T-helper 17 cell (primary cell): ENCODE measurements at places on chromosomes 1 and 21.

DNA sequence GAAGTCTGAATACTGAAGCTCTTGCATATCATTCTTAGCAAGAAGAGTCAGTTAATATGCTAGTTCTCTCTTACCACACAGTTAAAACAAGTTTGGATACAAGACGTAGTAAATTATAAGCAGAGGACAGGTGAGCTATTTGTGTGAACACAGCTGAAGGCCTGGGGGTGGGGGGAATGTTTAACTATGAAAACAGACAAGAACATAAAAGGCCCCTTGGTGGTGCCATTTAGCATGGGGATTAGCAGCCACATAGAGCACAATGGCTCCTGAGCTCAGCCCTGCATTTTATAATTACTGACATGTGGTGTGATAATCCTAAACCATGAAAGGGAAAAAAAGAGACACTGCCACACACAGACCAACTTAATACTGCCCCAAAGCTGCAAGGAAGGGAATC lies 94.8 kb downstream of the TGFBR3 start:
- no peak for DNase-seq

- no peak for DNase-seq
These were observed 124.2 kb upstream of the IFFO2 start for GRCh38 chr1:19080721-19081120.

- no peak for DNase-seq
These were observed 23.0 kb downstream of the APP start for GRCh38 chr21:26147535-26147934.

DNA sequence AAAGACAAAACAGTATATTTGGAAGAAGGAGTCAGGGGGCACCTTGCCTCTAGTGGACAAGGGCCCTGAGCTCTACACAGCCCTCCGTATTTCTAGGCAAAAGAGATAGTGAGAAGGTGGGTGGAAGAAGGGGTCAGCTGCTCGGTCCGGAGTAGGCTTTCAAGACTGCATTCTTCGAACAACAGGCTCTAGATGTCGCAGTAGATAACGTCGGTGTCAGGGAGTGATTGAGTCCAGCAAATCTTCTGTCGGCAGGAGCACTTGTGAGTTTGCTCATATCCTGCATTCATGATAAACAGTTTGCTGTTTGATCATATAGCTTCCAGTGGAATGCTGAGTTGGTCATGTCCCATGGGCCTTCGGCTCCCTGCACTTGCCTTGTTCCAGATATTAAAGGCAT lies 36.8 kb downstream of the DIPK1A start:
- DNase-seq: no peak

GRCh38 chr1:31661856-31662255 lies 17.2 kb upstream of the PEF1 start:
- DNase-seq: no peak

GRCh38 chr1:158117854-158118704 lies 62.6 kb upstream of the CD1D start:
- DNase-seq: no peak

DNA sequence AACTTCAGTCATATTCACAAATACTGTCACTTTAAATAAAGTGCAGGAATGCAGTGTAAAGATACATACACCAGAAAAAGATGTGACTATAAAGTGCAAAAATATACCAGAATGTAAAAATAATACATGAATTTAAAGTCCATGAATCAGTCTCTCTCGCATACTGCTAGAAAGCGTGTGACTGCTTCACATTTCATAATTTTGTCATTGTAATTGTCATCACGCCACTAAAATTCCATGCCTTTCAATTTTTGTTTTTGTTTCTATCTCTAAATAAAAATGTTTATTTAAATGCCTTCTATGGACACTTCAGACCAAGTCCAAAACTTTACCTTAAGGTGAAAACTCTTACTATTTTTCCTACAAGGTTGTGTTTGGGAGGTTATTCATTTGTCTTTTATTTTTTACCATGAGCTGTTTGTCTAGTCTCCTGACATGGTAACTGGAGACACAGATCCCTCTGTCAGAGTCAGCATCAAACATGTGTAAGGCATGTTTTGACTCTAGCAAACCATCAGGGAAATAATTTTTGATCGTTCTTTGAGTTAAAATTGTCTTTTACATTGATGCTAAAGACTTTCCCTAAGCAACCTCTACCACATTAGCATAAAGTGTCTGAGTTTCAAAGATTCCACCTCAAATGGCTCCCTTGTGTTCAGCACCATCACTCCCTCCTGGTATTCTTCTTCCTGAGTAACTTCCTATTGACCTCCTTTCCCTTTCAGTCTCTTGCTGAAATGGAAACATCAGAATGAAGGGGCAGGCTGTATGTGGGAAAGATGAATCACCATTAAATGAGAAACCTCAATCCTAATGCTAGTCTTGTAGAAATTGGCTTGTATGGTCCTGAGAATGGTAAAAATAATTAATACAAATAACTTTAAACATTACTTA lies 14.0 kb upstream of the AIM2 start:
- no peak for DNase-seq

GRCh38 chr1:242241936-242242335 lies 243.0 kb upstream of the MAP1LC3C start:
- DNase-seq: no peak

DNA sequence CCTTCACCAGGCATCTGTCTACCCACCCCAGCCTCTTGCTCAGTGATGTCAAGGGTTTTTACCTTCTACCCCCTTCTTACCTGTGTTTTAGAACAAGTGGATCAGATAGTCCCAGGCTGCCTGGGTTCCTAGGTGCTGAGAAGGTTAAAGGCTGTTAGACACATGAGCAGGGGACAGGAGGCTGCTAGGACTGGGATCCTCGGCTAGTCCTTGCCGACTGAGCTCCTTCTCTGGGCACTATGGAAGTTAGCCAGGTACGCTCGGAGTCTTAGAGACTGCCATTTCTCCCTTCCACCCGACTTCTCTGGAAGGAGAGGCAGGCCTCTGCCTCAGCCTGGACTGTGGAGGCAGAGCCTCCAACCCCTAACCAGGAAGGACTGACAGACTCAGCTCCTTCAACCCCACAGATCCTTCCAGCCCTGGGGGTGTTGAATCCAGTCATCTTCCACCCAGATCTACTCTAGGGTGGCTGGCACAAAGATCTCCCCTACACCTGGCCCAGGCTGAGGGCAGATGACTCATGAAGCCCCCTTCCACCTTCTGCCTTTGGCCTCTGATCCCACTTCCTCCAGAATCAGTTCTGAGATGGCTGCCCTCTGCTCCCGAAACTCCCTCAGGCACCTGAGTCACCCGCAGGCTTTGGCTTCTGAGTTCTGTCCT lies at the start of gene DYNLT4:
TSS of gene DYNLT4 (minus strand) at position 648 of the 660 bp plus-strand sequence. CDS start 683 bp downstream, outside the sequence.
- DNase-seq: no peak

DNA sequence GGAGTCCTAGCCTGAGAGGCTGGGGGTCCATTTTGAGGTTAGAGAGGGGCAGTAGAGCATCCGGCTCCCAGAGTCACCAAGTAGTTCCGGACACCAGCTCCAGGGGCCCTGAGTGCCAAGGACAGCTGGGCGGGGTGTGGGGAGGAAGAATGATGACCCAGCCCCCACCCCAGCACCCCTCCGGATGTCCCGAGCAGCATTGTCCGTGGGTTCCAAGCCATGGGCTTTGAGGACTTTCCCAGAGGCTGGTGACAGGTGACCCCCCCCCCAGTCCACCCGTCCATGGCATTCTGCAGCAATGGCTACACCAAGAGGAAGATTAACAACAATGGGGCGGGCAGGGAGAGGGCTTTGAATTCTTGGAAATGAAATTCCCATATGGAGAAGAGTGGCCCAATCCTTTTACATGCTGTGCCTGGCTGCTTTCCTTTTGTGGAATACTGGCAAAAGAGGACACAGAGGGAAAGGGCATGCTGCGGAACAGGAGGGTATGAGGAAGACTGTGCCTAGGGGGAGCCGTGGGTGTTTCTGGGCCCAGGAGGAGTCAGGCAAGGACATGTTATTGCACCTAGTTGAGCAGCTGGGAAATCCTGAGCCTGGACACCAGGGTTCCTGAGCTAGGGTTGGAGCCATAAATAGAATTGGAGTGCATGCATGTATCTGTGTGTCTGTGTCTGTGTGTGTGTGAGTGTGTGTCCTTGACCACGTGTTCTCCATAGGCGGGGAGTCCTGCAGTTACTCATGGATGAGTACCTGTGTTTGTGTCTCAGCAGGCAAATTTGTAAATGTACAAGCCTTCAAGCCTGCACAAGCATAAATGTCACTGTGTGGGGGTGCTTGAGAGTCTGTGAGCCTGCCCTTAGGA lies 956 bp downstream of the ATP1A2 start:
- no peak for DNase-seq

DNA sequence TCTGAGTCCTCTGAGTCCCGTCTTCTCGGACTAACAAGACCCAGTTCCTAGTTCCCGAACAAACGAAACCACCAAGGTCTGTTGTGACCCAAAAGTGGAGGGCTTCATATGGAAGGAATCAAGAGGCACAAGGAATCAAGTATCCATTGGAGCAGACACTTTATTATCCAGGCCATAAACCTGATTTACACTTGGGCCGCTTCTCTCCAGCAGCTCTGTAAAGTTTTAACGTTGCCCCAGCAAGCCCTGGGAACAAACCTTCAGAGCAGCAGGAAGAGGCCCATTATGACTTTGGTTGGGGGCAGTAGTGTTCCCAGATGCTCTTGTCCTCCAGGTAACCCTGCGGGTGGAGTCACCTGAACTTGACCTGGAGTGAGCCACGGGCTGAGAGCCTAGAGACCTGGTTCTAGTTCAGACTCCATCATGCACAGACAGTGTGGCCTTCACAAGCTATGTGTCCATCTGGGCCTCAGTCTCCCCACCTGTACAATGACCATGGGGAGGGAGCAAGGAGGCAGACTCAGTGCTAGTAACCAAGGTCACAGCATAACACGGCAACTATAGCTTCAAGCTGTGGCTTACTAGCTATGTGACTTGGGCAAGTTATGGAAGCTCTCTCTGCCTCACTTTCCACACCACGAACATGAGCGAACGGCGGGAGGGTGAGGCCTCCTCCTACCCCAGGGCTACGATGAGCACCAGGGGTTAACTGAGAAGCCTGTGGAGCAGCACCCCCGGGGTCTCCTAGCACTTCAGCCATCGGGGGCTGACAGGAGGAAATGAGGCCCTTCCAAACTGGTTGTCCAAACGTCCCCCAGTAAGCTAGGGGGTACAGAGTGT lies 95.7 kb downstream of the GLIS1 start:
- DNase-seq: no peak

DNA sequence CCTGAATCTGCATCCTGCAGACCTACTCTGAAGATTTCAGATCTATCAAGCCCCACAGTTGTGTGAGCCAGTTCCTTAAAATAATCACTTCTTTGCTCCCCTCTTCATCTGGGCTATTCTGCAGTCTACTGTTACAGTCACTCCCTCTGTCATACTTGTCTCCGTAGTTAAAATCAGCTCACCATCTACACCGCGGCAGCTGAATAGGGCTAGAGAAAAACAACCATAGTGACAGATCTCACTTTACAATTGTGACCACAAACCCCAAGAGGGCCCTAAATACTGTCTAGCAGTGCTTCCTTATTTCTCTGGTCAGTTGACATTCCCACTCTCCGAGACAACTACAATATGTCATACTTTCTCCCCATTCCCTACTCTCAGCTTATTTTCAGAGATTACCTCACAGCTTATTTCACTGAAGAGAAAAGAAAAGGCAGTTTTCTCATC lies 12.9 kb downstream of the DESI2 start:
- DNase-seq: no peak

- no peak for DNase-seq
These were observed 173.9 kb upstream of the SNX7 start for GRCh38 chr1:98487620-98488019.

GRCh38 chr1:247540581-247540980 lies 4.3 kb upstream of the OR2C3 start:
- no peak for DNase-seq

DNA sequence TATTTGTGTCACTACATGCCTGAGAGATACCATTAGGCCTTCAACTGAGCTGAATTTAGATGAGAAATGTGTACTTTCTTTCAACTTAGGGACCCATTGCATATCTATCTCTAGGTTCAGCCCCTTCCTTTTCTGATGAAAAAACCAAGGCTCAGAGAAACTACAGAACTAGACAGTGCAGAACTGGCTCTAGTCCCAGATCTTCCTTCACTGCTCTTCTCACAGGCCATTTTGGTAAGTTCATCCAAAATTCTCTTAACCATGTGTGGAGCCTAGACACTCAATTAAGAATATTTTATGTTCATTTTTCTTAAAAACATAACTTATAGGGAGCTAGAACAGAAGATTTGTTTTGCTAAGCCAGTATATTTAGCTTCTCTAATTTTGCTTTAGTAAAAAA lies 128.9 kb downstream of the ASTN1 start:
- no peak for DNase-seq

GRCh38 chr1:156097499-156098178 lies 15.4 kb upstream of the MEX3A start:
- no peak for DNase-seq

DNA sequence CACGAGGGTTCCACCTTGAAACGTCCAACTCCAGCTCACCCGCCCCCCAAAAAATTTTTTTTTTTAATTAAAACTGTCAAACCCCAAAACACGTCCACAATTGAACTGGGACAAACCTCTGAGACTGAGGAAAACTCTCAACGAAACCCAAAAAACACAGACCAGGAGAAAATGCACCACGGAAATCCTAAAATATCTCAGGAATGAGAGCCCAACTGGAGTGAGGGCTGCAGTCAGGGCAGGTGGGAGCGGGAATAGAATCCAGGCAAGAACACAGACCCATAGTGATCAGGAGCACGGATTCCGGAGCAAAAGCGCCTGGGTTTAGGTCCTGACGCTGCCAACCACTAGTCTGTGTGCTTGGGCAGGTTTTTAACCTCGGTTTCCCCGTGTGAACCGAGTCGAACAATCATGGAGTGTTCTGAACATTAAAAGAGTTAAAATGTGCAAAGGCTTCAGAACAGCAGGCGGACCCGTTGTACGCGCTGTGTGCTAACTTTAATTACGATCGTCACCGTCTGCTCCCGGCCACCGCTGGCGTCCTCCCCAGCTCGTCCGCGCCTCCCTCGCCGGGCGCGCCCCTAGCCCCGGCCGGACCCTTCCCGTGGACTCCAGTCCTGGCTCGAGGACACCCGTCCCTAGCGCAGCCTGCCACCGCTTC lies 624 bp downstream of the ARHGAP29 start:
- DNase-seq: no peak

DNA sequence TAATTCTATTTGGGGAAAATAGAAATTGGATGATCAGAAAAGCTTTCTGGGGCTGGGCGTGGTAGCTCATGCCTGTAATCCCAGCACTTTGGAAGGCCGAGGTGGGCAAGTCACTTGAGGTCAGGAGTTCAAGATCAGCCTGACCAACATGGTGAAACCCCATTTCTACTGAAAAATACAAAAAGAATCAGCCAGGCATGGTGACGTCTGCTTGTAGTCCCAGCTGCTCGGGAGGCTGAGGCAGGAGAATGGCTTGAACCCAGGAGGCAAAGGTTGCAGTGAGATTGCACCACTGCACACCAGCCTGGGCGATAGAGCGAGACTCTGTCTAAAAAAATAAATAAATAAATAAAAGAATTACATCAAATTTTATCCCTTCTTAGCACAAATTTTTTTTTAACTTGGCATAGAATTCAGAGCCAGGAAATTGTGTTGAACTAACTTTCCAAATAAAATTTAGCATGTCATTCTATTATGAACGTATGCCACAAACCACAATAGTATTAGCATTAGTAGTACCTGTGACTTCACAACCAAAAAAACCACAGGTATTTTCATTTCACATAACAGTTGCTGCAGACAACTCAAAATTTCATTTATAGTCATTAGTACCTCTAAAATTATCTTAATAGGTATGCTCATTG lies 4.5 kb upstream of the ANKRD13C start:
- no peak for DNase-seq
